ENCODE measurements at places on chromosomes 4 and X.
A peak's percentile ranks its signal among the peaks of the same experiment; 100 is the strongest.

GRCh38 chrX:71954458-71954857 lies 43.8 kb downstream of the NHSL2 start:
- DNase-seq = no peak

DNA sequence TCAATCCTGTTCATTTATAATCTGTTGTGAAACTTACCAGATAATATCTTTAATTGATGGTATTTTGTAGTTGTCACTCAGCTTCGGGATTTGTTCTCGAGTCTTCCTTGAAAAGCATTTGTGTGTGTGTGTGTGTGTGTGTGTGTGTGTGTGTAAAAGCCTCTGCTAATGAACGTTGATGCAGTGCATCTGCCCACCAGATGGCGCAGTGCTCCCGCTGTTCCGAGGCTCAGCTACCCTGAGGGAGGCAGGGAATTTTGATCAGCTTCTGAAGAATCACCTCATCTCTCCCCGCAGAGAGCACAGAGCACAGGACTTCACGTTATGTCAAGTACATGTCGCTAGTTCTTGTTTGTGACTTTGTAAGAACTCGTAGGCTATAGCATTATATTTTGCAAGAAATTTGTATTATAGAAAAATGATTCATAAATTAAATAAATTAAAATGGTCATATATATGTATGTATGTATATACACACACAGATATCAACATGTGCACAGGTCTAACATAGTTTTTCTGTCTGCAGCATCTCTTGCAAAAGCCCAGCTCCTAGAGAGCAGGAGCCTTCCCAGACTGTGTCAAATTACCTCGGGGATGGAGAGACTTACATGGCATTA lies 316.7 kb upstream of the IGFBP7 start:
- DNase-seq = peak; percentile 71

DNA sequence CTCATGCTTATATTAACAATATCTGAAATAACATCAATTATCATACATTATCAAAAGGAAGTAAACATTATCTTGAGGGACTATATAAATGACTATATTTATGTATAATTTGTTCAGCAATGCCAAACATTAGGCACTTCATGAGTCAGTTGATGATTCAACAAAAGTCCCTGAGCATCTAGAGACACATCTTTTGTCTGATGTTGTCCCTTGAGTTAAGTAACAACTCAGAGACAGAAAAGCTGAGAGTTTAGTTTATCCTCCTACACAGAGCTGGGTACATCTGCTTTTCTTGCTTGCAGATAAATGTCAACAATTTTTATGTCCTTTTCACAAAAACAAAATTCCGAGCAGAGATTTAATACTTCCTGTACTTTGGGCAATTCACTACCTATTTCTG lies 311.1 kb downstream of the INPP4B start:
- DNase-seq = no peak

DNA sequence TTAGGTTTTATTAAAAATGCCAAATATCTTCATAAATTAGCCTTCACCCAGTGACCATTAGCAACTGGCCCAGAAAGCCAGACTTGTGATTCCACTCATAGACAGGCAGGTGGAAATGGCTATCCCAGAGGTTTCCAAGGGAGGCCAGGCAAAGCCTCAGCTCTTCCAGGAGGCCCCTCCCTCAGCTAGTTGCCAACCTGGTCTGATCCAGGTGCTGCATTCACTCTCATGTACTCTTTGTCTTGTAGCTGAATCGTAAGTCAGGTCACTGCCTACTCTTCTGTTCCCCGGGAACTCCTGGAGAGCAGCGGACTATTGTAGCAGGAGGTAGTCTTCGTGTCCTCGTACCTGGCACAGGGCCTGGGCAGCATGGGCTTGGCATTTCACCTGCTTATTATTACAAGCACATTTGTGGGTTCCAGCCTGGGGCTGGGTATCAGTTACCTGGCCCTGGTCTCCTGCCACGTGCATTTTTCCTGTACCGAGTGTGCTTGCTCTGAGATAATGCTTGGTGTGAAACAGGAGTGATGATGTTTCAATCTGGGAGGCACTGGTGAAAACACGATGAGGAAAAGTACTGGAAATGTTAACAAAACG lies 101.6 kb downstream of the FAM193A start:
- no peak for DNase-seq

- DNase-seq = no peak
Measured at GRCh38 chr4:5213087-5213595, 161.9 kb downstream of the STK32B start.

GRCh38 chr4:170589597-170590191 lies 499.9 kb upstream of the AADAT start:
- peak; percentile 11 for DNase-seq
